ENCODE measurements at places on chromosomes 3 and 15. TPM values are rescaled to one million over a fixed set of nuclear protein-coding genes. Genes with fewer than 3 reads are reported as not detected.

DNA sequence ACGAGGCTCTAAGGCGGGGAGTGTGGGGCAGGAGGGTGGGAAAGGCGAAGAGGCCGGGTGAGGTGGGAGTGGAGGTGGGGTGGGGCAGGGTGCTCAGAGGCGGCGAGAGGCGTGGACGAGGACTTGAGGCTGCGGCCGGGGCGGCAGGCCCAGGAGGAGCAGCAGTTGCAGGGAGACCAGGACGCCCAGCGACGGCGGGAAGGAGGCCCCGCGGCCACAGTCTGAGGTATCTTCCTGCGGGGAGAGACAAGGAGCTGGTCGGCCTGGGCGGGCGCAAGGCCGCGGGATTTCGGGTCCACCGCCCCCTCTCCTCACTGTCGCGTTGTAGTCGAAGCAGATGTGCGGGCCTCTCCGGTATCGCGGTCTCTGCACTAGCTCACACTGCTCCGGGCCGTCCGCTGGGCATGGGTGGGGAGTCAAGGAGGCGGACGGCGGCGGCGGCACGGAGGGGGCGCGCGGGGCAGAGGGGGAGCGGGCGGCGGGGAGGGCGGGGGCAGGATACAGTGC lies 5.3 kb upstream of the TMEM115 start:
- no peak for DNase-seq

DNA sequence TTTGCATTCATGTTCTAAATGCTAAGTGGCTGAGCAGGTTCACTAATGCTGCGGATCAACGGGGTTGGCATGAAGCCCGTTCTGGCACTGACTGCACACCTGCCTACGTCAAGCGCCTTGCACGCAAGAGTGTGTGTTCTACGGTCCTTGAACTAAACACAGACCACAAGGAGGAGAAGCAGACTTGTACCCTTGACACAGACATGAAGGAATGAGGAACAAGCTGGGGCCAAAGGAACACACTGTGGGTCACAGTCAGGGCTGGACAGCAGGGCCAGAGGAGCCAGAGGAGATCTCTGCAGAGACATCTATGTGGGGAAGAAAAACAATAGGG lies 48.0 kb upstream of the LDHAL6B start:
- no peak for DNase-seq

LMAN1L gene
- 0.25 TPM for total RNA-seq

ESYT3 gene
- 0.37 TPM for total RNA-seq

TIMMDC1 gene
- 82.3 TPM for total RNA-seq

GRCh38 chr3:193932136-193932535 lies 203.8 kb upstream of the HES1 start:
- no peak for DNase-seq

ARL14 gene
- not detected for total RNA-seq

DNA sequence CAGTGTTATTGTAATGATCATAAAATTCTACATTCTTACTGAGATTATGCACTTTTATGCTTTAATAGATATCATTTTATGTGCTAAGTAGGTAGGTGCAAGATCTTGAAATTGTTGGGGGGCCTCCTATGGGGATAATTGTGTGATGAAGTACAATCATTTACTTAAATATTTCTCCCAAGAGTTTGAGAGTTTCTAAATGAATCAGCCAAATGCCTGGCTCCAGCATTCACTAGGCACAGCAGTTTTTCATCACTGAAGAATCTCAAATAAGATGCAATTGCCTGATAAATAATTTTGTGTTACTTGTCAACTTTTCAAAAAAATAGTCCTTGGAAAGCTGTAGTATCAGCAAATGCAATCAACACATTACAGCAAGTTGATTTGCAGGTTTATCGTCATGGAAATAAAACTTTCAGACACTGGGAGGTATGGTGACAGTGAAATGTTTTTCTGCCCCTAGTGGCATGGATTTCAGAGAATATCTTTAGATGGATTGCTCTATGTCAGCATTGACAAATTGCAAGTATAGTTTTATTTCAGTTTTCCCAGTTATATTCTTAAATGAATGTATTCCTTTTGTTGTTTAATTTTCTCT lies 167.1 kb downstream of the NEK11 start:
- DNase-seq = no peak
